ENCODE measurements at places on chromosomes 4 and X.

GRCh38 chr4:172946503-172946902 lies 222.1 kb upstream of the GALNT7 start:
- DNase-seq: no peak

DNA sequence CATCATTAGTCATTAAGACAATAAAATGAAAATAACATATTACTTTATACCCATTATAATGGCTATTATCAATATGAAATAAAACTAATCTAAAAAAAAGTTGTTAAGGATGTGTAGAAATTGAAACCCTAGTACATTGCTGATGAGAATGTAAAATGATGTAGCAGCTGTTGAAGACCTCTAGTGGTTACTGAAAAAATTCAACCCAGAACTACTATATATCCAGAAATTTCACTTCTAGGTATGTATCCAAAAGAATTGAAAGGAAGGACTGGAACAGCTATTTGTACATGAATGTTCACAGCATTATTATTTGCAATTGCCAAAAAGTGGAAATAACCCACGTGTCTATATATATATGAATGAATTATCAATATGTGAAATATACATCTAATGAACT lies 180.3 kb upstream of the KLHL4 start:
- no peak for DNase-seq

GRCh38 chr4:153040677-153041076 lies 104.6 kb downstream of the FHDC1 start:
- no peak for DNase-seq

DNA sequence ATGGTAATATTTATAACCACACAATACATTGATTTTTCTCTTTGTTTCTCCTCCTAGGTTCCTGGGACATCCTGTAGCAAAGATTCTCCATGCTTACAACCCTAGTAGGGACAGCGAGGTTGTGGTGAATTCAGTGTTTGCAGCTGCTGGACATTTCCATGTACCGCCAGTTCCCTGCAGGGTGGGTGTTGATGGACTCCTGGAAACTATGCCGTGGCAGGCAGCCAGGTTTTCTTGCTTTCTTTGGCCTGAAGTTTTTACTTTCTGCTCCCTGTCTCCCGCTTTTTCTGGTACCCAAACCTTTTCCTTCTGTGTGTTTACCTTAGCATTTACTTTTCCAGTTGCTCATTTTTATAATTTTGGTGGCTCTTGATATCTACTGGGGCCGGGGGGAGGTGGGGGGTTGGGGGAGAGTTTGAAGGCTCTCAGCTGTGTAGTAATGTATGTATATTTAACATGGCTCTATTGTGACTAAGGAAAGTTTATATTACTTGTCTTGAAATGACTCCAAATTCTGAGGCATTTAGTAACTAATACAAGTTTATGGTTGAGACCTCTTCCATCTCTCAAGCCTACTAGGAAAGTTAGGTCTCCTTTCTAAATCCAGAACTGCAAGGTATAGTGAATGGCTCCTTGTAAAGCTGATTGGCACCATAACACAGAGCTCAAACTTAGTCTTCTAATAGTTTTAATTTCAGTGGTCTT lies 89.7 kb downstream of the TMEM131L start:
- DNase-seq: no peak

GRCh38 chrX:20227116-20227515 lies 39.6 kb downstream of the RPS6KA3 start:
- no peak for DNase-seq
